ENCODE measurements at places on chromosomes 5 and 9.
A peak's percentile ranks its signal among the peaks of the same experiment; 100 is the strongest.

DNA sequence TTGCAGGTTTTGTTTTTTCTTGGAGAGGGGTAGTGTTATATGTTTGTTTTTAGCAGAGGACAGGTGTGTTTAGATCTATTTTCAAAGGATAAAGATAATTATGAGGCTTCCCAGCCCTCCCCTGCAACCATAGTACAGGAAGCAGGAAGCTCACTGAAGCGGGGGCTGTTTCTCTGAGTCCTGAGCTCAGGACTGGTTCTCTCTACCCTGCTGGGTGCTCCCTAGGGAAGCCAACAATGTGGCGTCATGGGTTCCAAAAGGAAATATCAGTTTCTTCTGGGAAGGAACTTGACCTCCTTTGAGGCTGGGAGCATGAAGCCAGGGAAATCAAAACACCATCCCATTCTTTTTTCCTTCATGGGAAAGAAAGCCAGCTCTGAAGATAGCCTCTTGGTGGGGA lies 62.2 kb downstream of the RAD23B start:
- H3K27me3 ChIP-seq, result no peaks in the 10 kb centered on the region
- no peaks in the 10 kb centered on the region for H3K36me3 ChIP-seq
- H3K4me3 ChIP-seq, result no peak overlapping the region
- H3K4me1 ChIP-seq, result no peaks in the 10 kb centered on the region
- no peak for DNase-seq

- H3K4me1 ChIP-seq, result no peaks in the 10 kb centered on the region
- H3K4me3 ChIP-seq, result no peak overlapping the region
- no peak for DNase-seq
- H3K27me3 ChIP-seq, result no peaks in the 10 kb centered on the region
- no peak overlapping the region for H3K27ac ChIP-seq
These were observed 25.4 kb downstream of the DMRT3 start for GRCh38 chr9:1001838-1002237.

DNA sequence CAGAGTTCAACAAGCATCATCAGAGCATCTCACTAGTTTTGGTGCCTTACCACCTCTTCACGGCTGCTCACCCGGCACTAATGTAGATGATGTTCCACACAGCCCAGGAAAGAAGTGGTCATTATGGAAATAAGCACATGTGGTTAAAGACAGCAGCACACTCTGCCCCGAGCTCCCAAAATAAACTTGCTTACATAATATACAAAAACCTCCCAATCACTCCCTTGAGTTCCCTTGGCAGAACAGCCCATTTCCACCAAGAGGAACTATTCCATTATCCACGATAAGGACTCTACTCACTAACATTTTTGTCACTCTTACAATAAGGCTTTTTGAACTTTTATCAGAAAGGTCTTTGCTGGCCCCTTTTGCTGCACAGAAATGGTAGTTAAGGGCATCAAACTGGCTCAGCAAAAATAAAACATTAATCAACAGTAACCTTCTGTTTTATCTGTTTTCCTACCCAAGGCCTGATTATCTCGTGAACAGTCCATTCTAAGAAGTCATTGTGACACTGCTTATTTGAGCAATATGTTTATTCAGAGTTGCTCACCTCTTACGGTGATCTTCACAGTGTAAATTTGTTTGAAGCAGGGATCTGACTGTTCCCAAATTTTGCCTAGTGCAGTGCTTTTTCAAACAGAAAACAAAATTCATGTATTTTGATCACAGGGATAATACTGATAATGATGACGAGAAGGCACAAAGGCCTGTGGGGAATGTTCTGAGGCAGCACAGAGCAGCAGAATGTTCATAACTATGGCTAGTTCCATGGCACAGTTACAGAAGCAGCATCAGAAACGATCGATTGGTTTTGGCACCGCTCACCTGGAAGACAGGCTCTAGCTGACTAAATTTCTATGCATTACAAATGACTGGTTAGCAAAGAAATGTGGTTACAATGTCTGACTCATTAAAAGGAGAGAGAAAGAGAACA lies 399.8 kb upstream of the PIK3R1 start:
- no peaks in the 10 kb centered on the region for H3K27me3 ChIP-seq
- no peak overlapping the region for H3K27ac ChIP-seq
- no peaks in the 10 kb centered on the region for H3K36me3 ChIP-seq
- H3K4me3 ChIP-seq, result no peak overlapping the region
- H3K4me1 ChIP-seq, result no peaks in the 10 kb centered on the region

GRCh38 chr5:5359618-5360017 lies 62.9 kb upstream of the ICE1 start:
- H3K4me3 ChIP-seq, result no peak overlapping the region
- H3K36me3 ChIP-seq, result no peaks in the 10 kb centered on the region
- H3K4me1 ChIP-seq, result no peaks in the 10 kb centered on the region

DNA sequence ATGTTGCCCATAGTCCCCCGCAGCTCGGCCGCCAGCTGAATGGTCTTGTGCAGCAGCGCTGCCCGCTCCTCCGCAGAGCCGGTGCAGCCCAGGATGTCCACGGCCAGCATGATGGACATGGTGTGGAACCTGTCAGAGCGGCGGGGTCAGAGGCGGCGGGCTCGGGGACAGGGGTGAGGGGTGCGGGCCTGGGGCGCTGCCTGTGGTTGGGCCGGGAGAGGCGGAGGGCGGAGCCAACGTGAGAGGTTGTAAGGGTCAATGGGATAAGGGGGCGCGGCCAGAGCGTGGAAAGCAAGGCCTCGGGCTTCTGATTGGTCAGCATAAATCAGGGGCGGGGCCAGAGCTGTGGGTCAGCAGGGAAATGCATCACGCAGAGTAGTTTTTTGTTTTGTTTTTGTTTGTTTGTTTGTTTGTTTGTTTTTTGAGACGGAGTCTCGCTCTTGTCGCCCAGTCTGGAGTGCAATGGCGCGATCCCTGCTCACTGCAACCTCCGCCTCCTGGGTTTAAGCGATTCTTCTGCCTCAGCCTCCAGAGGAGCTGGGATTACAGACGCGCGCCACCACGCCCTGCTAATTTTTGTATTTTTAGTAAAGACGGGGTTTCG lies 6.8 kb upstream of the TOR2A start:
- peak overlapping the region; percentile 47 for H3K4me3 ChIP-seq
- no peaks in the 10 kb centered on the region for H3K36me3 ChIP-seq
- H3K27ac ChIP-seq, result no peak overlapping the region
- no peaks in the 10 kb centered on the region for H3K4me1 ChIP-seq
- no peaks in the 10 kb centered on the region for H3K27me3 ChIP-seq

GRCh38 chr5:51273871-51274270 lies 109.4 kb upstream of the ISL1 start:
- peaks cover 5% of the 10 kb centered on the region for H3K4me1 ChIP-seq
- H3K4me3 ChIP-seq, result no peak overlapping the region
- H3K27ac ChIP-seq, result no peak overlapping the region
- DNase-seq, result no peak

GRCh38 chr5:176711883-176712282 lies 64.6 kb downstream of the TSPAN17 start:
- H3K36me3 ChIP-seq, result no peaks in the 10 kb centered on the region
- no peaks in the 10 kb centered on the region for H3K27me3 ChIP-seq
- no peak for DNase-seq
- no peak overlapping the region for H3K4me3 ChIP-seq
- H3K4me1 ChIP-seq, result peaks cover 11% of the 10 kb centered on the region
- H3K27ac ChIP-seq, result no peak overlapping the region

DNA sequence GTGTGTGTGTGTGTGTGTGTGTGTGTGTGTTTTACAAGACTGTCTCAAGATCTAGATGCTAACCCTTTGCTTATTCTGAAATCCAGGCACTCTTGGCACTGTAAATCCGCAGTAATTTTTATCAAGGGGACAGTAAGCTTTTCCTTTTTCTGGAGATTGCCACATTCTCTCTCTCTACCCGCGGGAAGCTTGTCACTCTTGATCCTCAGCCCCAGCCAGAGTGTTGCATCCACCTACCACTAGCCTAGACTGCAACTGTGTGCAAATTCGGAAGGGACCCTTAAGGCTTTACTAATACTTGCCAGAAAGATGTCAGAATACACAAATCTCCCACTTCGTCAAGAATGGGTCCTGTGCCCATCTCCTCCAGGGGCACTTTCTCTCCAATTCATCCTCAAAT lies 54.9 kb upstream of the EPB41L4A start:
- H3K4me1 ChIP-seq, result no peaks in the 10 kb centered on the region
- no peak overlapping the region for H3K4me3 ChIP-seq
- no peaks in the 10 kb centered on the region for H3K36me3 ChIP-seq
- no peak for DNase-seq
- no peaks in the 10 kb centered on the region for H3K27me3 ChIP-seq
- no peak overlapping the region for H3K27ac ChIP-seq

DNA sequence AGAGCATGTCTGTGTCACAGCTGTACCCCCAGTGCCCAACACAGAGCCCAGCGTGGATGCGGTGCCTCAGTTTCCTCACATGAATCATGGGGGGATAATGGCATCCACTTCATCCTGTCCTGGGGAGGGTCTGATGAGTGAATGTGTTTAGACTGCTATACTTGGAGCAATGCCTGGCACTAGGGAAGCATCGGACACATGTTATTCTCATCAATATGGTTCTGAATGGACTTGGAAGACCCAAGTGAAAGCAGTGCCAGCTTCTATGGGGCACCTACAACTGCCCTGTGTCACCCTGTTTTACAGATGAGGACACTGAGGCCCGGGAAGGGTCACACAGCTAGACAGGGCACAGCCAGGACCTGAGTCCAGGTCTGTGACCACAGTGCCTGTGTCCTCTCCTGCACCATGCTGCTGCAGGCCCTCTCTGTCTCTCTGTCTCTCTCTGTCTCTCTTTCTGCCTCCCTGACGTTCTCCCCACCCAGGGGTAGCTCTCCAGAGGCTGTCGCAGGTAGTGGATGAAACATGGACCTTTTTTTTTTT lies 42.3 kb upstream of the NEK6 start:
- DNase-seq, result no peak
- no peaks in the 10 kb centered on the region for H3K27me3 ChIP-seq
- no peak overlapping the region for H3K4me3 ChIP-seq
- H3K4me1 ChIP-seq, result no peaks in the 10 kb centered on the region

- no peak overlapping the region for H3K27ac ChIP-seq
- H3K27me3 ChIP-seq, result no peaks in the 10 kb centered on the region
- no peaks in the 10 kb centered on the region for H3K36me3 ChIP-seq
These were observed 137.5 kb downstream of the ARHGEF28 start for GRCh38 chr5:73763300-73764032.

- no peak within 1 kb of the TSS for H3K27ac ChIP-seq
- peaks cover 3% of the 10 kb centered on the region for H3K4me1 ChIP-seq
- H3K4me3 ChIP-seq, result no peak within 1 kb of the TSS
- no peak for DNase-seq
- no peaks in the 10 kb centered on the region for H3K27me3 ChIP-seq
These were observed at the start of gene MINAR2 for GRCh38 chr5:129747572-129748407. Gene MINAR2 (plus strand): TSS chr5:129748094. CDS start chr5:129748191, 97 bp downstream.

DNA sequence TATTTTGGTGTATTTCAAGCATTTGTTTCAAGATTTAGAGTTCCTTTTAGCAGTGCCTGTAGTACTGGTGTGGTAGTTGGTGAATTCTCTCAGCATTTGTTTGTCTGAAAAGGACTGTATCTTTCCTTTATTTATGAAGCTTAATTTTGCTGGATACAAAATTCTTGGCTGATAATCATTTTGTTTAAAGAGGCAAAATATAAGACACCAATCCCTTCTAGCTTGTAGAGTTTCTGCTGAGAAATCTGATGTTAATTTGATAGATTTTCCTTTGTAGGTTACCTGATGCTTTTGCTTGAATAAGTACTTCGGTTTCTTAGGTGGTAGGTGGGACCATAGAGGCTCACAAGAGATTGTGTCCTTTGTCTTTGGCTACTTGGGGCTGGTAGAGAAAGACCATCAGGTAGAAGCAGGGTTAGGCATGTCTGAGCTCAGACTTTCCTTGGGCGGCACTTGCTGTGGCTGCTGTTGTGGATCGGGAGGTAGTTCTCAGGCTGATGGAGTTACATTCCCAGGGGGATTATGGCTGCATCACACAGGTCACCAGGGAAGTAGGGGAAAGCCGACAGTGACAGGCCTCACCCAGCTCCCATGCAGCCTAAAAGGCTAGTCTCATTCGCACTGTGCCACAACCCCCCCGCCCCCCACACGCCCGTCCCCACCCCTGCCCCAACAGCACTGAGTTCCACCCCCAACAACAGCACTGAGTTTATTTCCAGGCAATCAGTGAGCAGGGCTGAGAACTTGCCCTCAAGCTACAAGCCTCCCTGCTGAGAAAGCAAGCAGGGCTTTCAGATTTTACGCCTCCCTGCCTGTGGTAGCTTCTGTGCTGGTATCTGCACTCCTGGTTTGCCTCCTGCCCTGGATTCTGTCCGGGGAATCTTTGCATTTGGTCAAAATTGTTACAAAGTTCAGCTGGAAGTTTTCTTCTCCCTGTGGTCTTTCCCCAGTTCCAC lies 127.1 kb upstream of the GLRA1 start:
- no peak overlapping the region for H3K4me3 ChIP-seq
- peaks cover 3% of the 10 kb centered on the region for H3K4me1 ChIP-seq
- H3K27me3 ChIP-seq, result no peaks in the 10 kb centered on the region

GRCh38 chr9:12817702-12818101 lies 42.9 kb downstream of the LURAP1L start:
- no peaks in the 10 kb centered on the region for H3K4me1 ChIP-seq
- no peak for DNase-seq
- H3K36me3 ChIP-seq, result no peaks in the 10 kb centered on the region

DNA sequence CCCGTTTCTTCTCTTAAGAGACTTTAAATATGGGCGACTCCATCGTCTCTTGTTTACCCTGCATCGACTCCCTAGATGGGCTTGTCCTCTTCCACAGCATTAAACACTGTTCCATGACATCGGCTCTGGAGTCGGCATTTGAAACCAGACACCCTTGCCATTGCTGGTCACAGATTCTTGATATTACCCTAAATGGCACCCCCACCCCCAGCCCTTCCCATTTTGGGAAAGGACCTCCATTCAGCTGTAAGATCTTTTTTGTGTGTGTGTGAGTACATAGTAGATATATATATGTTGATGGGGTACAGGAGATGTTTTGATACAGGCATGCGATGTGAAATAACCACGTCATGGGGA lies 51.1 kb upstream of the SH3PXD2B start:
- no peaks in the 10 kb centered on the region for H3K36me3 ChIP-seq
- H3K27ac ChIP-seq, result no peak overlapping the region
- peak; percentile 34 for DNase-seq
- H3K27me3 ChIP-seq, result peaks cover 2% of the 10 kb centered on the region

DNA sequence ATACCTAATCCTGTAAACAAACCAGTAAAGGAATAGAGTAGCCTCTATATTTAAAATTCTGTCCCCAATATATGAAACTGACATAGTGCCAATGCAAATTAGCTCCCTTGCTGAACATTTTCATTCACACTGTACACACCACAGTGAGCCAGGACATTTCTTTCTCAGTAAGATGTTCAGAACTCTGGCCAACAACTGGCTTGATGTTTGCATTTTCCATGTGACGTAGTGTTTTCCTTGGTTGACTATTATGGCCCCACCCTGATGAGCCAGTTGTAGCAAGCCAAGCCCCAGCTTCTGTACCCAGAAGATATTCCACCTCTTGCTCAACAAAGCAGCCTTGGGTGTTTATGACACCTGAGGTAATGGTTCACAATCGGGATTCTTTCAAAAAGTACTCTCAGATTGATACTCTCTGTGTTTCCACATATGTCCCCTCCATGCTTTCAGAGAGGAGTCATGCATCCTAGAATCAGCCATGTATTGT lies 17.7 kb upstream of the ANXA1 start:
- no peak for DNase-seq
- H3K27me3 ChIP-seq, result no peaks in the 10 kb centered on the region
- H3K4me3 ChIP-seq, result no peak overlapping the region
- H3K27ac ChIP-seq, result no peak overlapping the region
- no peaks in the 10 kb centered on the region for H3K36me3 ChIP-seq
- H3K4me1 ChIP-seq, result no peaks in the 10 kb centered on the region
